ENCODE measurements at places on chromosomes 4 and X. TPM values are rescaled to one million over a fixed set of nuclear protein-coding genes. Genes with fewer than 3 reads are reported as not detected.

DNA sequence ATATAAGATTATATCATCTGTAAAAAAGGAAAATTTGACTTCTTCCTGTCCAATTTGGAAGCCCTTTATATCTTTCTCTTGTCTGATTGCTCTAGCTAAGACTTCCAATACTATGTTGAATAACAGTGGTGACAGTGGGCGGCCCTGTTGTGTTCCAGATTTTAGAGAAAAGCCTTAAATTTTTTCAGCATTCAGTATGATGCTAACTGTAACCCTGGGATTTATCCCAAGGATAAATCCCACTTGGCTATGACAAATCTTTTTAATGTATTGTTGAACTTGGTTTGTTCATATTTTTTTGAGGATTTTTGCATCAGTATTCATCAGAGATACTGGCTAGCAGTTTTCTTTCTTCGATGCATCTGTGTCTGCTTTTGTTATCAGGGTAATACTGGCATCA lies 217.2 kb upstream of the ARSJ start:
- DNase-seq = no peak

DNA sequence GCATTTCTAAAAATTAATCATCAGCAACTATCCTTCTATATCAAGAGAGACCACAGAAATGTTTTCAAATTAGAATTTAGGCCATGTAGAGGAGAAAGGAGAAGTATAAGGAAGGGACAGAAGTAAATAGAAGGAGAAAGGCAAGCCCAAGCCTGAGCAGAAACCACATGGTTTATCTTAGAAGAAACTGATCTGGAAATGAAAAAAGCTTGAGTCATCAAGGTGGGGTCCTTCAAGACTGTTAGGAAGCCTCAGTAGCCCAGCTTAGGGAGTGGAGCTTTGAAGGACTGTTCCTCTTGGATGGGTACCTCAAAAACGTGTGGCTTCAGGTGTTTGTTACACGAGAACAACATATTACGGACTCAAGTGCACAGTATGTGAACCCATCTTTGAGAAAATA lies 4.5 kb downstream of the BMX start:
- DNase-seq = no peak

DNA sequence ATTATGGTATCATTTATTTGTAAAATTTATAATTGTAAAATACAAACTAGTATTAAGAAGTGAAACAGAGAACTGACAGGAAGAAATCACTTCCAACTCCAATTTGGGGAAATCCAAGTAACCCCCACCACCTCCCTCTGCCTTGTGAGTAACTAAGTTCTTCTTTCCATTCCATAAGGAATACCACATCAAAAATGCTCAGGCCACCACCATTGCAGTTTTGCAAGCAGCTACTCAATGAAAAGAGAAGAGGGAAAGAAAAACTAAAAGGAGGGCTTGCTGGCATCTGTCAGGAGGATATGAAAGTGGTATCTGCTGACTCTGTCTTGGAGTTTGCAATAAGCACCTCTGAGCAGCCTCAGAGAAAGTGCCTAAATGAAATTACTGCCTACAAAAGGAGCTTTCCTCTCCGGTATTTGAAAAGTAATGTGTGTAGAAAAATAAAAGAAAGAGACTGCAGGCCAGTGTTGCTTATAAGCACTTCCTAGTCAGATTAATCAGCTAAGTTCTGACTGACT lies 228.7 kb downstream of the OPHN1 start:
- DNase-seq = no peak

- no peak for DNase-seq
Observed at GRCh38 chrX:154791467-154791866, 13.8 kb downstream of the MPP1 start.

- DNase-seq = no peak
Observed at GRCh38 chr4:131584587-131584986, 1564.5 kb upstream of the PCDH10 start.

GRCh38 chrX:2690856-2691542 lies at the start of gene CD99:
Gene CD99, plus strand, starts transcription at chrX:2691295. Its CDS starts 66 bp downstream, at chrX:2691361.
- DNase-seq = no peak

DNA sequence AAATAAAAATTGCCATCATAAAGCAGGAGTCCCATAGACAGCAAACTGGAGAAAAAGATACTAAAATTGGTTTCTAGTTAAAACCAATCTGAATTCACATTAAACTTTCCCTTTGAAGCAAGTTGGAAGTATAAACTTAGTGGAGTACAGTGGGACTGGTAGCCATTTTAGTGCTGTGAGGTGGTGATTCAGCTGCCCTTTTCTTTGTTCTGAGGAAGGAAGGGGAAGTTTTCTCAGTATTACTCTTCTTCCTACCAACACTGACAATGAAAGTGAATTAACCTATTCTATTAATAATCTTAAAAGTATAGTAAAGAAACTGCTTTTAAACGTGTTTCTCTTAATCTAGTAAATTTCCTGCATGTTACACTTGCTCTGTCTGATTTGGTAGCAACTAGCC lies 36.7 kb downstream of the SLC9A6 start:
- DNase-seq = no peak

DNA sequence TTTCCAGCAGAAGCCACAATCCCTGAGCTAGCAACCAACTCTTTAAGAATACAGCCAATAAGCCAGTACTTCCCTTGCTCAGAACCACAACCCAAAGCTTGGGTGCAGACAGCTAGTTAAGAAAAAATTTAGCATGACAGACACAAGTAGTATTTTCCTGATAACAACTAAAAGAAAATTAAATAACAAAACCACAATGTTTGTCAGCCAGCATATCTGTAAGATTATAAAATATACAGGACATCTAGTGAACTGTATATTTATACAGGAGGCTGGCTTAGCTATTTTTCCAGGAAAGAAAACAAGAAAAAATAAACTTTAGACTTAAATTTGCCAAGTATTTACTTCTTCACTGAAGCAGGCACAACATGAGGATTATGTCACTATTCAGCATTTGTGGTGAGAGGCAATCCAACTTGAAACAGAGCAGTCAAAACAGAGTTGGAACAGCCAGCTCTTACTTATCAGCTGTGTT lies 6.6 kb downstream of the PF4V1 start:
- DNase-seq = no peak

DNA sequence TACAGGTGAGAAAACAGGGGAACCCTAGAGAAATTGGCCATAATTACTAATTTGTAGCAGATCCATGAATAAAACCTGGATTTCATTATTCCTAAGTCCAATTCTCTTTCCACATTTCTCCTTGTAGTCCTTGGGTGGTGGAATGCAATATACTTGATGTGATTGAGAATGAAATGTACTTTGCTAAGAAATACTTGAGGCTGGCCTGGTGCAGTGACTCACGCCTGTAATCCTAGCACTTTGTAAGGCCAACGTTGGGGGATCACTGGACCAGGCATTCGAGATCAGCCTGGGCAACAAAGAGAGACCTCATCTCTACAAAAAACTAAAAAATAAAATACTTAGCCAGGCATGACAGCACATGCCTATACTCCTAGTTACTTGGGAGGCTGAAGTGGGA lies 15.9 kb downstream of the TMEM184C start:
- DNase-seq = no peak

DNA sequence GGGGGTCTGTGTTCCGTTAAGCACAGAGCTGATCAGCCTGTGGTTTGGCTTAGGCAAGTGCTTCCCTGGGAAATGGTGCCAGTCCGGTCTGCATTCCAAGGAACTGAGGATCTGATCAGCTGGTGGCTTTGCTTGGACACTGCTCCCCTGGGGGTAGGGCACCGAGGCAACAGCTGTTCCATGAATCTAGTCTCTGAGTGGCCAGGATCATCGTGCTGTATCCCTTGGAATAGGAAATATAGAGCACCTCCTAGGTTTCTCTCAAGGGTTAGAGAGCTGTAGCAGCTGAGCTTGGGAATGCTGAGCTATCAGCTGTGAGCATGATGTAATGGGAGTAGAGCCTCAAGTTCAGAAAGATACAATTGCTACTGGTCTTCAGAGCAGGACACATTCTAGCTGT lies 863.9 kb downstream of the RAPGEF2 start:
- no peak for DNase-seq

DNA sequence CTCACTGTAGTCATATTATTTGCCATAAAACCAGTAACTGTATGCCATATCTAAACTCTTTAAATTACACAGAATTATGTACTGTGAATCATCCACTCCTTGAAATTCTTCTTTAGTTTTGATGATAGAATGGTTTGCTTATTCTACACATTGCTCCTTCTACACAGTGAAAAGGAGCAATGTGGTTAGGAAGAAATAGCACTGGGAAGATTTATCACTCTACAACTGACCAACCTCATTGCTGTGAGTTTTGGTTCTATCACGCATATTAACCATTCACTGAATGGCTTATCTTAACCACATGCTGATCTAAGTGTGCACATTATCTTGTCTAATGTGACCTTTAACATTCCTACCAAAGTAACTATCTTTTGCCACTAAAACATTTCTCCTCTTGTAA lies 415.7 kb upstream of the NDST4 start:
- no peak for DNase-seq

DNA sequence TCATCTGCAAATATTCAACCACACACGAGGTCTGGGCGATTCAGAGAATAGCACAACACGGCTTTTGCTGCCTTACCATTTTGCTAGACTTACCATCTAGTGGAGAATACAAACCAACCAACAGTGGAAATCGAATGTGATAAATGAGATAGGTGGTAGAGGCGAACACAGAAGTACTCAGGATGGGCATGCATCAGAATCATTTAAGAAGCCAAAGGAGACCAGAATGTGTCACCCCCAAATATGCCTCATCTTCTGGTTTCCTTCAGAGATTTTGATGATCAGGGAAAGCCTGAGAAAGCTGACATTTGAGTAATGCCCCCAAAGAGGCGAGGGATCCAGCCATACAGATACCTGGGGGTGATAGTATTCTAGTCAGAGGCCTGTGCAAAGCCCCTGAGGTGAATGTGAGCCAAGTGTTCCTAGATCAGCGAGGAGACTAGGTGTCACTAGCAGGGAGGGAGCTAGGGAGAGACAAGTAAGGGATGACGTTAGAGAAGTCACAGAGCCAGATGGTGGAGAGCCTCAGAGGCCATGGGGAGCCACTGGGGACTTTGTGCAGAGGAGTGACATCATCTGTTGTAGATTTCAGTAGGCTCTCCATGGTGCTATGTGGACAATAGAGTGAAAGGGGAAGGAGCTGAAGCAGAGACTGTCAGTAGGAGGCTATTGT lies 1.7 kb downstream of the MTMR1 start:
- DNase-seq = no peak

GRCh38 chrX:115894087-115894486 lies 276.5 kb upstream of the AGTR2 start:
- no peak for DNase-seq

- DNase-seq = no peak
Observed at GRCh38 chr4:139808808-139809756, 143.5 kb downstream of the MGST2 start.

- DNase-seq = no peak
Observed at GRCh38 chr4:92381616-92382015, 77.8 kb downstream of the GRID2 start.

F11 gene
- not detected for total RNA-seq

GC gene
- 0.31 TPM for total RNA-seq

TRO gene
- total RNA-seq = 2.4 TPM

DSPP gene
- total RNA-seq = not detected

EVC2 gene
- total RNA-seq = not detected

CTAG2 gene
- total RNA-seq = not detected

FOXR2 gene
- not detected for total RNA-seq
